H4 (cell line): ENCODE measurements at places on chromosomes 2 and 18. TPM values are rescaled to one million over a fixed set of nuclear protein-coding genes. Genes with fewer than 3 reads are reported as not detected.

DNA sequence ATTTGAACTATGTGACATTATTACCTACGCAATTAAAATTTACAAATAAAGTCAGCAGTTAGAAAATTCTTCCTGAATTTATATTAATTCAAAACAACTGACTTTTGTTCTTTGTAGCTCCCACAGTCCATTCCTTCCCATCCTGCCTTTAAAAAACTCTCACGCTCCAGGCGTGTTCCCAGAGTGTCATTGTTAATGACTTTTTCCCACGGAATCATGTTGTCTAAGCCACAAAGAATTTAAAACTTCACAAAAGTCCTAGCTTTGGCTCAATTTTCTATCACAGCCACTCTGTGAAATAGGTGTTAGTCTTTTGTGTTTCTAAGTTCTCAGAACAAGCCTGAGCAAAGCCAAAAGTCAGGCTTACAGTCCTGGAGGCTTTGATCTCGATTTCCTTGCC, 26.5 kb downstream of the SLC1A4 start:
- no peak for DNase-seq

Gene SLC38A11
- total RNA-seq: not detected in 2 replicates

DNA sequence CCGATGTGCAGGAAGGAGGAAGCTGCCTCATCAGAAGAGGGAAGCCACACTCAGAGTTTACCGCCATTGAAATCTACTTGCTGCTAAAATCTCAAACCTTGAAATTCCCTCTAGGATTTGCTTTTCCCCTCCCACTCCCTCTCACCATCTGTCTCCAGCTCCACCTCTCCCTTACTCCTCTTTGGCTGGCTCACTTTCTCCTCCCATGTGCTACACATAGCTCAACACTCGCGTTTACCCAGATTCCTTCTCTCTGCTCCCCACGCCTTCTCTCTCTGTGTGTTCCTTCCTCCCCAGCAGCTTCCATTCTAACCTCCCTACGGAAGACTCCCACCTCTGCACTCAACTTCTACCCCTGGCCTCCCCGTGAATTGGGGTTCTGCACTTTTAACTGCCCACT, 143.1 kb downstream of the DNER start:
- no peak for DNase-seq

GRCh38 chr2:145064511-145064910, 544.6 kb upstream of the ZEB2 start:
- DNase-seq: no peak

Gene FSHR
- total RNA-seq: 0.29 TPM in 1 of 2 replicates, not detected in the other

DNA sequence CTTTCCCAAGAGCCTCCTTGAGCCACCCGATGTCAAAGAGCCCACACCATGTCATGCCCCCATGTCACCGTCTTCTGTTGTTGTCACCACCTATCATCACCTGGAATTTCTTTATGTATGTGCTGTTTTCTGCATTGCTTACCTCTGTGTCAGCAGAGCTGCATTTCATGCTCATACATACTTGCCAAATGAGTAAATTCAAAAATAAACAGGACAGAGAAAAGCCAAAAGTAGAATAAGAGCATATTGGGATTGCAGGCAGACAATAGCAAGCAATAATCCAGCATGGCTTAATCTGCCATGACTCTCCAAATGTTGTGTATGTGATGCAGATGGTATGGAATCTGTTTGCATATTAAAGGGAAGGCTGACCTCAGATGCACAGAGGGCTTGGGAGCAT, 15.3 kb upstream of the RGPD4 start:
- DNase-seq: no peak

Gene HAAO
- not detected in 2 replicates for total RNA-seq

- no peak for DNase-seq
These were observed 203.3 kb downstream of the LRP1B start for GRCh38 chr2:141927536-141927935.

Gene ALLC
- not detected in 2 replicates for total RNA-seq

Gene SERPINB3
- total RNA-seq: not detected in 2 replicates

GRCh38 chr2:53843595-53843994, 16.2 kb downstream of the GPR75 start:
- no peak for DNase-seq

GRCh38 chr2:40120026-40120425, 331.9 kb downstream of the SLC8A1 start:
- DNase-seq: no peak

GRCh38 chr18:23424616-23425015, 28.5 kb upstream of the RIOK3 start:
- DNase-seq: no peak

- no peak for DNase-seq
These were observed 61.7 kb downstream of the CD226 start for GRCh38 chr18:69885841-69886531.

Gene UGT1A9
- 0.10 TPM in 1 of 2 replicates, not detected in the other for total RNA-seq

- no peak for DNase-seq
These were observed 44.8 kb upstream of the ARHGAP15 start for GRCh38 chr2:143084462-143084861.

GRCh38 chr2:205822579-205822978, 140.3 kb downstream of the NRP2 start:
- peak; percentile 60 for DNase-seq

DNA sequence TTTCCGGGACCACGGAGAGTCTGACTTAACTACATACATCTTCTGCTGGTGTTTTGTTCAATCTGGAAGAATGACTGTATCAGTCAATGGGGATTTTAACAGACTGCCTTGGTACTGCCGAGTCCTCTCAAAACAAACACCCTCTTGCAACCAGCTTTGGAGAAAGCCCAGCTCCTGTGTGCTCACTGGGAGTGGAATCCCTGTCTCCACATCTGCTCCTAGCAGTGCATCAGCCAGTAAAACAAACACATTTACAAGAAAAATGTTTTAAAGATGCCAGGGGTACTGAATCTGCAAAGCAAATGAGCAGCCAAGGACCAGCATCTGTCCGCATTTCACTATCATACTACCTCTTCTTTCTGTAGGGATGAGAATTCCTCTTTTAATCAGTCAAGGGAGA, 23.1 kb downstream of the ICOS start:
- DNase-seq: no peak

DNA sequence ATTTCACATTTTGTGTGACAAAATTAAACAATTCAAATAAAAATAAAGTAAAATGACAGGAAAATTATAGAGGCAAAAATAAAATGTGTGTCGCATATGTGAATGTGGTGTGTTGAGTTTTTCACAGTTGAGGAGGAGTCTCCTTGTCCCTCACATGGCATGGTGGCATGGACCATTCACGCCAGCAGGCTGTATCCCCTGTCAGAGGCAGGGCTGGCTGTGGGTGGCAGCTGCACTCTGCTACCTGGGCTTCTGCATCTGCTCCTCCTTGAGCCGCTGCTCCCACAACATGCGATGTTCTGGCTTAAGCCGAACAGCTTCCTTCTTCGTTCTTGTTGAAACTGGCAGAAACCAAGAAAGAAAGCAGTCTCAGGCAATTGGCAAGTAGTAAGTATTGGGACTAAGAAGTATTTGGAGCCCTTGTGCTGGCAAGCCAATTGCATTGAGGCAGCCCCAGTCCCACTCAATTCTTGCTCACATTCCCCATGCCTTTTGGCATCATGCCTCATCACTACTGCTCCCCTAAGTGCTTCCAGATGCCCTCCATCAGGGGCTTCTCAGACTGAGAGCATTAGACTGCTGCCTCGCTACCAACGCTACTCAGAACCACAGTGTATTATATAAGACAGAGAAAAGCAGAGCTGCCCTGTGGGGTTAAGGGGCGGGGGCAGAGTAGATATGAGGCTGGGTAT, 177.9 kb upstream of the NABP1 start:
- DNase-seq: no peak

Gene CFAP221
- total RNA-seq: 1.0 TPM in 1 of 2 replicates, not detected in the other

GRCh38 chr2:4653991-4654390, 950.6 kb downstream of the DCDC2C start:
- DNase-seq: no peak

DNA sequence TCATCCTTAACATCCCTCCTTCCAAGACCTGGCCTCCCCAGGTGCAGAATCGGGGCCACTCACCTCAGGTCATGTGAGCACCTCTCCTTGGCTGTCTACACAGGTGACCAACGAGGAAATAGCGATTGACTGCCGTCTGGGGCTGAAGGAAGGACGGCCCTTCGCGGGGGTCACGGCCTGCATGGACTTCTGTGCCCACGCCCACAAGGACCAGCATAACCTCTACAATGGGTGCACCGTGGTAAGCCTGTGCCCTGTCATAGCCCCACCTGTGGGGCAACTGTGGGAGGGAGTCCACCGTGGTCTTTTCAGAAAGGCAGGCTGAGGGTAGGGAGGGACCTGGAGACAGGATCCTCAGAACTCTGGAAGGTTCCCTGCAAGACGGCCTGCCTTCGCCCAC, 54.3 kb downstream of the BOLA3 start:
- DNase-seq: no peak

- no peak for DNase-seq
These were observed 75.7 kb downstream of the ADAM23 start for GRCh38 chr2:206518997-206519396.

DNA sequence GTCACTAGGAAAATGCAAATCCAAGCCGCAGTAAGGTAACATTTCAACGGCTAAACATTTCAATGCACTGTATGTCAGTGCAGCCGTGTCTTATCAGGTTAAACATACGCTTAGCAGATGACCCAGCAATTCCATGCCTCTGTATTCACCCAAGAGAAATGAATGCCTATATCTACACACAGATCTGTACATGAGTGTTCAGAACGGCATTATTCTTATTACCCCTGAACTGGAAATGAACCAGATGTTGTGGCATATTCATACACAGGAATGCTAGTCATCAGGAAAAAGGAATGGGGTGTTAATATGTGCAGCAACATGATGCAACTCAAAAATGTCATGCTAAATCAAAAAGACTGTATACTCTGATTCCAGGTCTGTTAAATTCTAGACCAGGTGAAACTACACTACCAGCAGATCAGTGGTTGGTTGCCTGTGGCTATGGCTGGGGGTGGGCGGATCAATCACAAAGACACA, 80.4 kb upstream of the RPL31 start:
- no peak for DNase-seq

Gene AGXT
- total RNA-seq: not detected in 2 replicates

- DNase-seq: no peak
These were observed 8.0 kb downstream of the HDAC4 start for GRCh38 chr2:239392688-239393387.

DNA sequence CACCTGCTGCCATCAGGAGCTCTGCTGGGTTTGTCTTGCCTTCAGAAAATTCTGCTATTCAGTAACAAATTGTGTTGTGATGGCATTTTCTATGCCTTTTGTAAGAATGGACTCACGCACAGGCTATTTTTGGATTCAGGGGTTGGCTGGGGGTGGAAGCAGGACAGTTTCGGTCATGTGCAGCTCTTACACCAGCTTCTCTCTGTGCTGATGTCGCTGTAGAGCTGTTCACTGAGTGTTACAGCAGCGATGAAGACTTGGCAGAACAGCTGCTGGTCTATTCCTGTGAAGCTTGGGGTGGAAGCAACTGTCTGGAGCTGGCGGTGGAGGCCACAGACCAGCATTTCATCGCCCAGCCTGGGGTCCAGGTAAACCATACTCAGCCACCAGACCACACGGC, 49.2 kb downstream of the TRPM8 start:
- no peak for DNase-seq

DNA sequence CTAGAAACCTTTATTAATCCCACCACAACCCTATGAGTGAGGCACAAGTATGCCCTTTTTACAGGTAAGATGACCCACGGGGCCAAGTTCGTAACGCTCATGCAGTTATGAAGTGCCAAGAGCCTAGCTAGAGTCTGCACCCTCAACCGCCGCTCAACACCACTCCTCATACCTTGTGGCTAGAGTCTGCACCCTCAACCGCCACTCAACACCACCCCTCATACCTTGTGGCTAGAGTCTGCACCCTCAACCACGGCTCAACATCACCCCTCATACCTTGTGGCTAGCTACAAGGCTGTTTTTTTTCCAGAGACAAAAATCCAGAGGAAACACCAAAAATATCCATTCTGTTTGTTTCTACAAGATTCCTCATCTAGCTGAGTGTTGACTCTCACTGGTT, 4.6 kb downstream of the TXNL4A start:
- no peak for DNase-seq

GRCh38 chr2:109575373-109575772, 38.4 kb downstream of the SEPTIN10 start:
- no peak for DNase-seq

DNA sequence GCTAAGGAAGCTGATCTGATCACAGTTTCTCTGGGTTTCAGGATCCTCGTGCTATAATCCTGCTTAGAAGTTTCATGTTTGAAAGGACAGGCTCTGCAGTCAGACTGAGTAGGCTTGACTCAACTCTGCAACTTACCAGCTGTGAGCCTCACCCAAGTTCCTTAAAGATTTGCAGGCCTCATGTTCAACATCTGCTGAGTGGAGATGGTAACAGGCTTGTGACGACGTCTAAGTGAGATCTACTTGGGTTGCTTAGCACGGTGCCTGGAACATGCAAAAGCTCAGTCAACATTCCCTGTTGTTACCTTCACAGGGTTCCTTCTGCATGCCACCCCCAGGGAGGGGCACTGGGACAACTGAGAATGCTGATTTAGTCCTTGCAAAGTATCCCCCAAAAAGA, 164.2 kb downstream of the C1D start:
- no peak for DNase-seq

- no peak for DNase-seq
These were observed 223.0 kb upstream of the DPP10 start for GRCh38 chr2:114219456-114219855.

- peak; percentile 70 for DNase-seq
These were observed 209.4 kb upstream of the SP5 start for GRCh38 chr2:170505631-170506275.
